Right ventricle myocardium inferior (tissue), 1 donor: ENCODE measurements at places on chromosomes 4 and X. TPM values are rescaled to one million over a fixed set of nuclear protein-coding genes. Genes with fewer than 3 reads are reported as not detected.

- DNase-seq = no peak
Observed at GRCh38 chr4:117001077-117001476, 84.3 kb downstream of the TRAM1L1 start.

Gene PDE5A
- 7.4 TPM for total RNA-seq

DNA sequence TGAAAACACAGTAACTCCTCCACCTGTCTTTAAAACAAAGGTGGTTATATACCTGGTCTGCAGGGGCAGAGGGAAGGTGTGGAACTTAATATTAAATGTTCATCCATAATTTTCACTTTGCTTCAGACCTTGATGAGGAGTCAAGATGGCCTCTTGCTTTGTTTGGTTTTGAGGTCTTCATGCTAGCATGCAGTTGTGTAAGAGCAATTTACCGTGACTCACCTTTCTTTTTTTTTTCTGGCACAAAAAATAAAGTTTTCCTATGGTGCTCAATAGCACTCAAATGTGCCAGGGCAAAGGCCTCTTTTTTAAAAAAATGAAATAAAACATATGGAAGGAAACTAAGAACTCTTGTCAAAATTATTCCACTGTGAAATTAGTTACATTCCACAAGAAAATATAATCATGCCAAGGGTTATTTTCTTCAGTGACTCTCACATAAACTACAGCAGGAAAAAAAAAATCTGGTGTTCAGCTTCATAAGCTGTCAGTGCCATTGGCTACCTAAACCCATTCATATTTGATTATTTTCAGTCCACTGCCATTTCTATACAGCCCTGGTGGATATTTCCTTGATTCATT lies 128.2 kb downstream of the SLC7A11 start:
- no peak for DNase-seq

DNA sequence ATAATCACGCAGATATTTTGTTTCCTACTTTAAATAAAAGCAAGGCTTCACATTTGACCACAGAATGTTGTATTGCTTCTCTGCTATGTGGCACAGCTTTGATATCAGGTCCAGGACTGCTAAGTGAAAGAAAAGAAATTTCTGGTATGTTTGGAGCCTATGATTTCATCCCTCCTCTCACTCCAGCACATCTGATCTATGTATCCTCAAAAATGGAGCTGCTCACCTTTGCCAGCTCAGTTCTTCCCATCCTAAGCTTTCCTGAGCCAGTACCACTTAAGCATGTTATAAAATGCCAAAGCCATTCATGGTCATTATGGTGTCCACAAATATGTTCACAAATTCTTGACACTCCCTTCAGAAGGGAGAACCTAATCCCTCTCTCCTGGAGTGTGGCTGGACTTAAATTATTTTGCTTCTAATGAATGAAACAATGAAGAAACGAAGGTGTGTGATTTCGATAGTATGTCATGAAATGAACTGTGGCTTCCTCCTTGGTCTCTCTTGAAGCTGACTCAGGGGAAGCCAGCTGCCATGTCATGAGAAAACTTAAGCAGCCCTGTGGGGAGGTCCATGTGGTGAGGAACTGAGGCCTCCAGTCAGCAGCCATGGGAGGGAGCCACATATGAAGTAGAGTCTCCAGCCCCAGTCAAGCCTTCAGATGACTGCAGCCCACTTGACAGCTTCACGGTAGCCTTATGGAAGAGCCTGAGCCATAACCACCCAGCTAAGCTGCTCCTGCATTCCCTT lies 207.7 kb downstream of the MGST2 start:
- DNase-seq = no peak

GRCh38 chrX:123797543-123798447 lies 62.1 kb upstream of the XIAP start:
- no peak for DNase-seq

DNA sequence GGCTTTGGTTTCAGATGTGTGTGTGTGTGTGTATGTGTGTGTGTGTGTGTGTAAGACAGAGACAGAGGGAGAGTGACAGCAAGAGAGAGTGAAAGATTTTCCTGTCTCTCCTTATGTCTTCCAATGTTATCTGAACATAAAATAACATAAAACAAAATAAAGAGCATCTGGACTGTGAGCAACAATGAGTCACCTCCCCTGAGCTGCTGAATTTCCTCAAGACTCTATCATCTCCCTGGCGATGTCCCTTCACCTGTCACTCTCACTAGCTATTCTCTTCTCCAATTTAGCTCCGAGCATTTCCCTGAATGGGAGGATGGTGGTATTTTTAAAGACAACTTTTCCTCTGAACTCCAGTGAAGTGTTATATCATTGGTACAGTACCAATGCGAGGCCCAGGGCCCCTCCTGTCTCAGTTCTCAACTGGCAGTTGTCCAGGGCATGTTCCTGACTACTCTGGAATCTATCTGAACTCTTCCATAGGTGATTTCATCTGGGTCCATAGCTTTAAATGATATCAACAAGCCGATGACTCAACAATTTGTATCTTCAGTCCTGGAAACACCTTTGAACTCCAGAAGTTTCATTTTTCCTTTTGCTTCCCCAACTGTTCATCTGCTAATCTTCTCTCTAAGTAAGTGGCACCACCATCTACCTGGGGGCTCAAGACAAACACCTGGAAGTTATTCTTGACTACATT lies 195.0 kb upstream of the CLNK start:
- no peak for DNase-seq

- DNase-seq = no peak
Observed at GRCh38 chr4:25903900-25904747, 9.9 kb upstream of the SMIM20 start.

Gene TLR1
- total RNA-seq = 4.3 TPM

- DNase-seq = no peak
Observed at GRCh38 chr4:42446823-42447222, 49.5 kb downstream of the SHISA3 start.

DNA sequence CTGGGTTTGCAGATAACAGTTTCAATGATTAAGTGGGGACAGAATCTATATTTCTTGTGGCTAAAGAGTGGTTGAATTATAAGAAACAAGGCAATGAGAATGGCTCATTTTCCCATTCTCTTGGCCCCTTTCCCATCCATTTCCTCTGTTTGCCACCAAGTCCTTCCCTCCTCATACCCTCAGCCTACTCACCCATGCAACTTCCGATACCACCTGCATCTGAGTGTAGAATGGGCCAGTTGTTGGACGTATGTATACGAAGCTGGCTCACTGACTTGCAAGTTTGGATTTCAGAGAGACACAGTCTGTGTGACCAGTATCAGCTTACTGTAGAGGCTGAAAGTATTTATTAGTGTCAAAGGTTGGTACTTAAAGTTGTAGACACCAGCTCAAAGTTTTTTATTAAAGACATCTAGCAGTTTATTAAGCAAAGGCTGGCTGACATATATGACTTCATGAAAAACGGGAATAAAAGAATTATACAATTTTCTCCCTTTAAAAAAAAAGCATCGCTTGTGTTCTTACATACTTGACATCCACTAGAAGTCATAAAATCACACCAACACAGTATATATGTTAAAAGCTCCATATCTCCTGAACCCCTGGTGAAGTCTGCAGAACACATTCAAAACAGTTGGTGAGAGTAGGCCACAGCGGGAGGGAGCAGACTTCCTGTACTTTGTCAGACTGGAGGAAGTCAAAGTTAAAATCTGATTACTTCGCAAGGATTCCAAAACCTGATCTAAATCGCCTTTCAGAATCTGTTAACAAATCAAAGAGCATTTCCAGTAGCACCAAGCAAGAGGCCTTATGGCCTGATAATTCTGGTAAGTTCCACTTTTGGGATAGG lies 22.4 kb upstream of the STIM2 start:
- no peak for DNase-seq

DNA sequence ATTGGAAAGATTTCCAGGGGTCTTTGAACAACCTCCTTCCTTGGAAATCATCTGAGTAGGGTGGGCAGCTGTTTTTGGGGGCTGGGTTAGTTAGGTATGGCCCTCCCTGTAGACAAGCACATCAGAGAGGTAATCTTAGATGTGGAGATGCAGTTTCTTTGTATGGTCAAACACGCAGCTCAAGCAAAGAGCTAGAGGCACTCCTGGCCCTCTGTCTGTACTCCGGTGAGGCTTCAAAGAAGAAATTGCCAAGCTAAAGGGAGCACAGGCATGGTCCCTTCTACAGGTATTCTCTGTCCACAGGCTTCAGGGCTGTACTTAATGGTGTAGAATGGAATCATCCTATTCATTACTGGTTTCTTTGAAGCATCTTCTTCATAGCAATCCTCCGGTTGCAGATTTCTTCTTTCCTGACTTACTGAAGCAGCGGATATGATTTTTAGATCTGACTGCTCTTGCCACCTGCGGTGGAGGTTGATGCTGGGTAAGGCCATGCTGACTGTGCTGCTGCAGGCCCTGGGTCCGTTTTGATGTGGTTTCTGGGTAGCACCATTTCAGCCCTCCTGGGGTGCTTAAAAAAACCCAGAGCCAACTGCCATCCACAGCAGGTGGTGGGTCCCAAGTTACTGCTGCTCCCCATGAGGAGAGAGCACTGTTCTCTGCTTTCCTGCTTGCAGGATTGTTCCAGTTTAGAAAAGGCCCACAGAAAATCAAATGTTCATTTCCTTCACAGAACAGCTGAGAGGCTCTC lies 318.9 kb upstream of the GATB start:
- no peak for DNase-seq

- DNase-seq = no peak
Observed at GRCh38 chrX:108464604-108465003, 25.0 kb downstream of the COL4A5 start.

DNA sequence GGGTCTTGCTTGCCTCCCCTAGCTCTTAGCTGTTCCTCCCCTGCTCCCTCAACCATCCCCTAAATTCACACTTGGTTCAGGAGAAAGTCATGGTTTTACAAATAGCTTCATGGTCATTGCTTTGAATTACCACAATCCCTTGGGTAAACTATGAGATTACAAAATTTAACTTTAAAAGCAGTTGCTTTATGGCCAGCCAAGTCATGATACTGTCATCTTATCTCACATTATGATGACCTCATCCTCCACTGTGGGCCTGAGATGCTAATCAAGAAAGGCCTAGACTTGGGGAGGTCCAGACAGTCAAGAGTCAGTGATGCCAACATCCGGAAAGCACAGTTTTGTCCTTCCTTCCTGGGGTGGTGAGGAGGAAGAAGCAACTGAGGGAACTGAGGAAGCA lies 10.5 kb upstream of the FGF16 start:
- DNase-seq = no peak

Gene CXCL8
- not detected for total RNA-seq

DNA sequence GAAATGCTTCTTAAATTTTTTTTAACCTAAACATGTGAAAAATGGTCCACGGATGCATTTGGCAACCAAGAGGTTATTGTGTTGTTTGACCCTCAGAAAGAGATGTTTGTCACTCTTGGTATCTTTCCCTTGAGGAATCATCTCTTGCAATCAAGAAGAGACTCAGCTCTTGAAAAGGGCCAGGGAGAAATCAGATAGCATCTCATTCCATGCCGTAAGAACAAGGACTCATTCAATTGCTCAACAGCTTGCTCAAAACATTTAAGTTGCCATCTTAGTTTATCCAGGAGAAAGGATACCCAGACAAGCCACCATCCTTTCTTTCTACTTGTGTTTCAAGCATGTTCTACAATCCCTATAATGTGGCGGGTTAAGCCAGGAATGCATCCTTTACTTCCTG lies 209.5 kb upstream of the LNX1 start:
- no peak for DNase-seq

Gene UNC5C
- 2.1 TPM for total RNA-seq

- peak; percentile 77 for DNase-seq
Observed at GRCh38 chr4:151325111-151325948, at the start of gene SH3D19. Gene SH3D19, minus strand, starts transcription at chr4:151325605. Its CDS starts 253 bp downstream, at chr4:151325352.

DNA sequence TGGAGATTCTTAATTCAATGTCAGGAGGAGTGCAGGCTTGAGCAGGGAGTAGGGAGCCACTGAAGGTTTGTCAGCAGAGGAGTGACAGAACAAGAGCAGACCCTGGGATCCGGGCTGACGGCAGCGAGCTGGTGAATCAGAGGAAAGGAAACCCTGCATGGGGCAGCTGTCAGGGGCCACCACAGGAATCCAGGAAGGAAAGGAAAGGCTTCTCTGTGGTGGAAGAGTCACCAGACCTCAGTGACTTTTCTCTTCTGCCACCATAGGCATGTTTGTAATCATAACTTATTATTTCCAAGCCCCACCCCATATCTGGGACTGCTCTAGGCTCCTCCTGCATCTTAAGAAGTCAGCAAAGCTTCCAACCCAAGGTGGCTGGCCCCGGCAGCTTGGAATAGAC lies 150.9 kb downstream of the BCOR start:
- DNase-seq = no peak

Gene SPANXN4
- not detected for total RNA-seq

Gene KDR
- total RNA-seq = 23.2 TPM

GRCh38 chrX:136781180-136781797 lies 557 bp upstream of the ARHGEF6 start:
- DNase-seq = no peak

Gene OTOP1
- not detected for total RNA-seq

Gene SPOCK3
- not detected for total RNA-seq

Gene SLC9A7
- 2.5 TPM for total RNA-seq

DNA sequence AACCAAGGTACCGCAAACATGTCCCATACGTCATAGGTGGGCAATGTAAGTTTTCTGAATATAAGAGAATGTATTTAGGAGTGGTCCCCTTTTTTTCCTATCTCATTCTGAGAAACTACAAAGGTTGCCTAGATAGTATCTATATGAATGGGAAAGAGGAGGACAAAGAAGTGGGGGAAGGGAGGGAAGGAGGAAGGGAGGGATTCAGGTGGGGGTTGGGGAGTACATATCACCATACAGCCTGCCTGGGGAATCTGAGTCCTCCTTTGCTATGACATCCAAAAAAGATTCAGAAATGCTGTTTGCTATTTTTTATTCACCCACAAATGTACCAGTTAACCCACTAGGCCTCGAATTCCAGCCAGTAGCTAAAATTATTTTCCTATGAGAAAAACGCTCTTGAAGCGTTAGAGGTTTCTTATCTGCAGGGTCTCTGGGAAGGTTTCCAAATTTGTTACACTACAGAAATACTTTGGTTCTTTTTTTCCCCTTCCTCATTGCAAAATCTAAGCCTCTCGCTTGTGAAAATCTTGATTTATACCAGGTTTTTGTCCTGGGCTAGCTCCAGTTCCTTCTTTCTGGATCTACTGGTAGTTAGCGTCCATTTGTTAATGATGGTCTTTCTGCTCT lies 212.9 kb downstream of the NSUN7 start:
- DNase-seq = no peak
